ENCODE measurements at places on chromosomes 3 and 15. TPM values are rescaled to one million over a fixed set of nuclear protein-coding genes. Genes with fewer than 3 reads are reported as not detected.

GRCh38 chr3:8542190-8543135 lies 40.8 kb downstream of the LMCD1 start:
- no peak for DNase-seq

GRCh38 chr3:120461416-120461815 lies 10.6 kb upstream of the FSTL1 start:
- no peak for DNase-seq

Gene ABTB1
- 11.2 TPM for total RNA-seq

Gene ATP13A5
- total RNA-seq, result 0.89 TPM

Gene RRP9
- 10.2 TPM for total RNA-seq

Gene LRRC31
- 0.50 TPM for total RNA-seq

DNA sequence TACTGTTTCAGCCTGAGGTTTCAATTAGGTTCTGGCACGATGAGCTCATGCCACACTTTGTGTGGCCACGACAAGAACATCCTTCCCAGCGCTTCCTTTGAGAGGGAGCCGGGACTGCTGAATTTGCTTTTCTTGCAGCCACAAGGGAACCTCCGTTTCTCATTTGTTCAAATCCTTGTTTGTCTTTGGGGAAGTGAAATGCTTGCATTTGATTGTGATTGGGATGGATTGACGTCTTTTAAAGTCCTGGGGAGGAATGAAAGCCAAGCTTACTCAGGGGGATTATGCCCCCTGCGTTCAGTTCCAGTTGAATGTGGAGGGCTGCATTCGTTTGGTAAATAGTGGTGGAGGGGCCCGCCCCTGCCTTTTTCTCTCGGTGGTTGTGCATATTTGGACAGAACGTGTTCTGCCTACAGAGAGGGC lies 277.6 kb downstream of the THSD4 start:
- no peak for DNase-seq

Data from spinal cord (tissue), 10 donors.